ENCODE measurements at places on chromosomes 16 and 17.

DNA sequence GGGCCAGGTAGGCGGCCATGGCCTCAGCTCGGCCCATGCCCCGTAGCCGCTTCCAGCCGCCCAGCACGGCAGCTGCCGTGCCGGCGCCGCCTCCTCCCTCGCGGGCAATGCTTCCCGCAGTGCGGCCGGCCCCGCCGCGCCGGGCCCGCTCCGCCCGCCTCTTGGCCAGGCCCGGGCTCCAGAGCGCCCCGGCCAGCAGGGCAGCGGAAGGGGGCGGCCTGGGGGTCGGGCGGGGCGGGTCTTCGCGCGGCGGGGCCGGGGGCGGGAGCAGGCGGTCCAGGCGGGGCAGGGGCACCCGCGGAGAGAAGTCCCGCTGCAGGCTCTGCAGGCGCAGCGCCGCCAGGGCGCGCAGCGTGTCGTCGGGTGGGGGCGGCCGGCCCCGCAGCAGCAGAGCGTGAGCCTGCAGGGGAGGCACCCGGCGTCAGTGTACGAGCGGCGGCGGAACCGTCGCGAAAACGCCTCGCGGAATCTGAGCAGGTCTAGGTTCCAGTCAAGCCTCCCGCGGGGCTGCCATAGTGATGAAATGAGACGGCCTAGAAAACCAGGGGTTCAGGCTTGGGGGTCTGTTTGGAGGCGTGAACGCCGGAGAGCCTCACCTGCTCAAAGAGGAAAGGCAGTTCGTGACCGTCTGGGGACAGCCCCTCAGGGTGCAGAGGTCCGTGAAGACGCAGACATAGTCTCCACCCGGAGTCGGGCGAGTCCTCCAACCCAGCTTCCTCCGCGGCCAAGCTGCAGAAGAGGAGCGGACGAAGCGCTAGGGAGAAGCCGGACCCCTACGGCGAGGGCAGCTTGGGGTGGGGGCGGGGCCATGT is 6.6 kb downstream of the PLEKHH3 start:
- DNase-seq: peak; percentile 30

DNA sequence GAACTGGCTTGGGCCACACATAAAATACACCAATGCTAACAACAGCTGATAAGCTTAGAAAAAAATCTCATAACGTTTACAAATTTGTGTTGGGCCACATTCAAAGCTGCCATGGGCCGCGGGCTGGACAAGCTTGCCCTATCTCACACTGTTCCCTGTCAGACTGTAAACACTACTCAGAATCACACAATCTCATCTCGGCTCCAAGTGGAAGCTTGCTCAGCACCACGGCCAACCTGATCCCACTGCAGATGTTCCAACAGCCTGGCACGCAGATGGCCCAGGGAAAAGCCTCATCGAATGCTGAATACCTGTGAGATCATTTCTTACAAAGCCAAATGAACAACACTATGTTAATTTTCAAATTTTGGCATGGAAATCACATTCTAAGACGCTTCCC is 125.8 kb downstream of the ANKRD11 start:
- DNase-seq: no peak

DNA sequence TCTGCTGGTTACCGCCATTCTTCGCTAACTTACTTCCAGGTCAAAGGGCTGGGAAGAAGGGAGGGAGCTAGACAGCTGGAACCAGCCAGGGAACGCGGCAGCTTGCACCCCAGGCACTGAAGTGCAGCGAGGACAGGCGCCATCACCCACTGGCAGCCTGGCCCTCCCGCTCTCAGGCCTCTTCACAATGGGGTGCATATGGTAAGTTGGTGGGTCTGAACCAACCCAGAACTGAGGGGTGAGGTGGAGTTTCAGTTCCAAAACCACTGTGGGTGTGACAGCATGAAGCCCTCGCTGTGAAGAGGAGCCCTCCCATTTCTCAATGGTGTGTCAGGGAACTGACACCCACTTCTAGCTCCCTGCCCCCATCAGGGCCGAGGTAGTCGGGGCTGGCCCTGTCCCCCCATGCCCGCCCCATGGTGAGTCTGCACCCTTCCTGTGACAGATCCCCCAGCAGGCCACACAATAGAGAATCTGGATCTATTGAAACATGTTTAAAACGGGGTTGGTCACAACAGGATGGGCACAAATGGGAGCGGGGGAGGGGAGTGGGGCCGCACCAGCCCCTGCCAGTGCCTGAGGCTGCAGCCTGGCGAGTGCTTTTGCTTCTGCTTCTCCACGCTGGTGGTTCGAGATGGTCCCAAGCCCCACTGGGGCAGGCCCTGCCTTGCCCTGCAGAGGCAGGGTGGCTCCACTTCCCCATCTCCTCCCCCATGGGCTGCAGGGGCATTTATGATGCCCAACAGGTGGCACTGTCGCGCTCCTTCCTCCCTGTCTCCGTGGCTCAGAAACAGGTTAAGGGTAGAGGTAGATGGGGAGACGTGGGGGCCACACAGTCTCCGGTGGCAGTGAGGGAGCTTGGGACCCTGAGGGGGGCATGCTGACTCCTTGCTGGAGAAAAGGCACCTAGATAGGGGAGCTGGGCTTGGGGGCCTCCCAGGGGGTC is 2.3 kb downstream of the LIMD2 start:
- DNase-seq: peak; percentile 65

- DNase-seq: no peak
Measured at GRCh38 chr16:11681976-11682654, 13.9 kb downstream of the SNN start.

GRCh38 chr17:63819131-63819530 is 8.1 kb upstream of the PSMC5 start:
- no peak for DNase-seq

GRCh38 chr17:39178536-39178935 is 12.6 kb upstream of the ARL5C start:
- DNase-seq: no peak

DNA sequence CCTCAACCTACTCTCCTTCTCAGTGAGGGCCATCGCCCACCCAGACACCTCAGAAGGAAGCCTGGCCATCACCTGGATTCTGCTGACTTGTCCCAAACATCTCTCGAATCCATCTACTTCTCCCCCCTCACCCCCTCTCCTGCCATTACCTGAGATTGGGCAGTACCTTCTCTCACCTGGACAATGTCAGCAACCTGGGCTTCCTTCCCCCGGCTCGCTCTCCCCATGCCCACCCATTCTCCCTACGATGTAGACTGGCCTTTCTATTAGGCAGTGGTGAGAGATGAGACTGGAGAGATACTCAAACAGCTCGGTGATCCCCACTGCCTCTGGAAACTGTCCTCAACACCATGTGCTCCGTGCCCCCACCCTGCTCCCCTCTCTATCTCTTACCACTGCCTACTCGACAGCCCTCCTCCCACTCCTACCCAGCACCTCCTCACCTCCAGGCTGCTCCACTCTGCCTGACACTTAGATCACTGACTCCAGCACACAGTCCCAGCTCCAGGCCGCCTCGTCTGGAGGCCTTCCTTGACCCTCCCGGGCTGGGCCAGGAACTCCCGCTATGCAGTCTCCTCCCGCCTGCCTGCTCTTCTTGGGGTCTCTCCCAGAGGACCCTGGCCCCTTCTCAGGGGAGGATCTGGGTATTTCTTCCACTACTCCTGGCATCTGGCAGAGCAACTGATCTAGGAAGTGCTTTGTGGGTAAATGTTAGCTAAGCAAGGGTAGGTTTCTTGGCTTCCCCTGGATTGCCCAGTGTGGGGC is 235.8 kb upstream of the NLRP1 start:
- no peak for DNase-seq

DNA sequence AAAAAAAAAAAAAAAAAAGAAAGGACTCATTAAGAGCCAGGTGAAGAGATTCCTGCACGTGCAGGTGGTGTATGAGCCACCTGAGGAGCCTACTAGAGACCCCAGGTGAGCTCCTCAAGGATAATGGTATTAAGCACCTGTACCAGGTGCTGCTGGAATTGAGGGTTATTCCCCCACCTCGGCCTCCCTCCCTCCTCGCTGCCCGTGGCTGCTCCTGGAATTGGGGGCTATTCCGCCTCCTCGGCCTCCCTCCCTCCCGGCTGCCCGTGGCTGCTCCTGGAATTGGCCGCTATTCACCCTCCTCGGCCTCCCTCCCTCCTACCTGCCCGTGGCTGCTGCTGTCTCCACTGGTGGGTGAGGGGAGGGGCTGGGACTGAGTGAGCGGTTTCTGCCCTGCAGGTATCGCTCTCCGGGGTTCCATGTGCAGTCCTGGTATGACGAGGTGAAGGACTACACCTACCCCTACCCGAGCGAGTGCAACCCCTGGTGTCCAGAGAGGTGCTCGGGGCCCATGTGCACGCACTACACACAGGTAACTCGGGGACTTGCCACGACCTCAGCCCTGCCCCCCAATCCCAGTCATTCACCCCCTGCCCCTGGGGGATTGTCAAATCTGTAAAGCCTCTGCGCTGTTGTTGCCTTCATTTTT is 29.3 kb downstream of the CRISPLD2 start:
- DNase-seq: no peak

GRCh38 chr17:11318207-11318606 is 77.2 kb downstream of the SHISA6 start:
- DNase-seq: no peak

DNA sequence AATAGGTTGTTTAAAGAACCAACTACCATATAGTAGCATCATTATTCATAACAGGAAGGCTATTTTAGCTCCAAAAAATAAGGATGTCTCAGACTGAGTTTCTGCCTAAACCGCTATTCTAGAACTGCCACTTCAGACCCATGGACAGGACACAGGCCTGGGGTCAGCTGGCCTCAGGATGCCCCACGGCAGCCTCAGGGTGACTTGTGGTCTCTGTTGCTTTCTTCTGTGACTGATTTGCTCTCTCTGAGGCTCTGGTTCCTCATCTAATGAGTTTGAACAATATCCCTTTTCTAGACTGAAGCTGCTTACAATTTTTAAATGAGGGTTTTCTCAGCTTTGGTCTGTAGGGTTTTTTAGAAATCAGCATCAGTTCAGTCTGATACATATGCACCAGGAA is 31.8 kb upstream of the IRF8 start:
- DNase-seq: no peak

DNA sequence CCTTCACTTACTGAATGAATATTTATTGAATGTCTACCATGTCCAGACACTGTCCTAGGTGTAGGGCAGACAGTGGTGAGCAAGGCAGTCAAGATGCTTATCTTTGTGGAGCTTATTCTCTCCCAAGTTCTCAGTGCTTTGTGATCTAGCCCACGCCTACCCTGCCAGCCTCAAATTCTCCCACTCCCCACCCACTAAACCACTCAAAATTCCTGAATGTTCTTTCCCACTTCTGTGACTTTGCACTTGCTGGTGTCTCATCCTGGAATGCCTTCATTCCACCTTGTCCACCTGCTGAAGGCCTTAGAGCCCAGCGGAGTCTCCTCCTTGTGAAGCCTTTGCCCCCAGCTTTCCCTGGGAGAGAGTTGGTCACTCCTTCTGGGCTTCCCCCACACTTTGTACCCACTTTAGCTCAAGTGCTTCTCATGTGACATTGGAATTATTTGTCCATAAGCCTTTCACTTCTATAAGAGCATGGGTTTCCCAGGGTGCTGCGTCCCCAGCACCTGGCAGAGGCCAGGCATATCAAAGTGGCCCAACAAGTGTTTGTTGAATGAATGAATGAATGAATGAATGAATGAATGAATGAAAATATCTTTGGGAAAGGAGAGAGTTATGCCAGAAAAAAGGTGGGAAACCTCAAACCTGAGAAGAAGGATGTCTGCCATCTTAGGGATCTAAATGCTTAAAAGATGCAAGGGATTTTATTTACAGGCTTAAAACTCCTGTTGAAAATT is 23.0 kb downstream of the CCDC182 start:
- no peak for DNase-seq

GRCh38 chr16:77647726-77648125 is 74.6 kb upstream of the NUDT7 start:
- no peak for DNase-seq

GRCh38 chr17:45977976-45978626 is 20.9 kb upstream of the STH start:
- no peak for DNase-seq

DNA sequence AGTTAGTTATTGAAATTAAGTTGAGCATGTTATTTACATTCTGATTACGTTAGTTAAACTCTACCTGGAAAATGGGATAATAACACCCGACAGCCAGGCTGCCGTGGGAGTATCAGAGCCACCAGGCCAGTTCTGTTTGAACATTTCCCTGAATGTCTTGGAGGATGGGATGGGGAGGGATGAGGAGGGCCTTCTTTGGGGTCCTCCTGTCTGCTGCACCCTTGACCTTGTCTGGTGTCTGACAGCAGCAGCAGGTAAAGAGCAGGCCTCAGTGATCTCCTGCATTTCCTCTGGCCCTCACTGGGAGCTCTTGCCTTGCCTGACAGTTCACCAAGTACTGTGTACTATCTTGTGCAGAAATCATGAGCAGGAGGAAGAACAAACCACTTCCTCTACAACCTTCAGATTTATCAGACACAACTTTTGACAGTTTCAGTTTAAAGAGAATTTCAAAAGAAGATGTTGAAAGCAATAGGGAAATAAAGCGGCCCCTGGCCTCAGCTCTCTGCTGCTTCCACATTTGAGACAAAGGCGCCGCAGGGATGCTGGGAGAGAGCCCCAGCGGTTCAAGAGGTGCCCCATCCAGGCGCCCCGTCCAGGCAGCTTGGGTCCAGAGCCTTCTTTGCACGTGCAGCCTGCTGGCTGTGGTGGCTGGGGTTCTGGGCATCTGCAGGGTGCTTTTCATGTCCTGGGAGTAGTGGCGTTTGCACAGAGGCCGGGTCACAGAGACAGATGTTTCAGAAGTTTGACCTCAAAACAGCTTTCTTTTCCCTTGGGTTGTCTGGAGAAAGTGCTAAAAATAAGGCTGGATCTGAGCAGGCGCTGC is 25.3 kb downstream of the CMIP start:
- DNase-seq: no peak

DNA sequence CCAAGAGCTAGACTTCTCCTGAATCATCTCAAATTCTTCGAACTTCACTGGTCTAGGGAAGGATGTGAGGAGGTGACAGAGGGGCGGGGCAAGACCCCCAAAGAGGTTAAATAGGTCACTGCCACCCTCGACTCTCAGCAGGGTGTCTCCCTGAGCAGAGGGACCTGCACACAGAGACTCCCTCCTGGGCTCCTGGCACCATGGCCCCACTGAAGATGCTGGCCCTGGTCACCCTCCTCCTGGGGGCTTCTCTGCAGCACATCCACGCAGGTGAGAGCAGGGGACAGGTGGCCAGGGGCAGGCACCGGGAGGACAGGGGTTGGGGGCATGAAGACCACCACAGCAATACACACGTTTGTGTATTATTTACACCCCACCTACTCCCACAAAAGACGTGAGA is 9.2 kb downstream of the CCL17 start:
- DNase-seq: no peak

GRCh38 chr17:27550291-27550930 is 80.6 kb upstream of the LGALS9 start:
- DNase-seq: no peak

DNA sequence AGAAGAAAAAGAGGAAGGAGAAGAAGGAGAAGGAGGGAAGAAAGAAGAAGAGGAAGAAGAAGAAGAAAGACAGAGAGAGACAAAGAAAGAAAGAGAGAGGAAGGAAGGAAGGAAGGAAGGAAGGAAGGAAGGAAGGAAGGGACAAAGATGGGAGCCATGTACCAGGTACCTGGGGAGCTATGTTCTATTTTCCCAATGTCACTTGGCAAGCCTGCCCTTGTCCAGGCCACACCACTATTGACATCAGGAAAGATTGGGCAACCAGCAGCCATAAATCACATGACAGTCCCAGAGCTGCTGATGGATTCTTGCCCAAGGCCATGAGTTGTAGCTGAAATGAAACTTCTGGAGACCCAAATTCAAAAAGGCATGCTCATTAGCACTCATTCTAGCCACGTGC is 2.7 kb upstream of the CES1 start:
- DNase-seq: no peak

GRCh38 chr17:44333371-44333770 is 8.7 kb upstream of the SLC25A39 start:
- no peak for DNase-seq

GRCh38 chr17:41308251-41308917 is 725 bp downstream of the KRTAP16-1 start:
- DNase-seq: peak; percentile 23

Data from stimulated activated CD4-positive, alpha-beta T cell treated with anti-CD3 and anti-CD28 coated beads, Interleukin-1b, Interleukin-23, amount 100 ng/mL, for 4 hours (primary cell).